ENCODE measurements at places on chromosomes 4 and X.
A peak's percentile ranks its signal among the peaks of the same experiment; 100 is the strongest.

- no peak for DNase-seq
Observed at GRCh38 chrX:153818571-153819383, 11.6 kb downstream of the PDZD4 start.

GRCh38 chrX:47593522-47593921 is 11.3 kb downstream of the TIMP1 start:
- no peak for DNase-seq

DNA sequence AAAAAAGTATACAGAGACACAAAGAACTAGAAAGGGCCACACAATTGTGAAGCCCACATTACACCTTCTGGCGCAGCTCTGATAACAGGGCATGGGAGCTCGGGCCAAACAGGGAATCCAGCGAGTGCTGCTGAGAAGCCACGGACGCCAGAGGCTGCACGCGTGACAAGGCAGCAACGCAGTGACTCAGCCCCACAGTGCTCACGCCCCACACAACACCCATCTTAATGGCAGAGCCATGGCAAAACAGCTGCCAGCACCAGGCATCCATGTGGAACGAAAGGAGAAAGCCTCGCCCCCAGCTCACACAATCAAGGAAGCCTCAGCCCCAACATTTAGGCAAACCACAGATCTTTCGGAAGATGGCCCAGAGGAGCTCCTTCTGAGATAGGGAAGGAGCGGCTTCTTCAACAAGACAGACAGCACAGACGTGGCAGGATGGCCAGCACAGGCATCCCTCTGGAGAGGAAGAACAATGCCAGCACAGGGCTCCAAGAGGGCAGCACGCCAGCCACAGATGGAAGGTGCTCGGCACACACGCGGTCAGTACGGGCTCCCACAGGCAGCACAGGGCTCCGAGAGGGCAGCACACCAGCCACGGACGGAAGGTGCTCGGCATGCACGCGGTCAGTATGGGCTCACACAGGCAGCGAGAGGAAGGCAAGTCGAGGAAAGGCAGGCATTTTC is 33.1 kb downstream of the GAK start:
- DNase-seq, result no peak

DNA sequence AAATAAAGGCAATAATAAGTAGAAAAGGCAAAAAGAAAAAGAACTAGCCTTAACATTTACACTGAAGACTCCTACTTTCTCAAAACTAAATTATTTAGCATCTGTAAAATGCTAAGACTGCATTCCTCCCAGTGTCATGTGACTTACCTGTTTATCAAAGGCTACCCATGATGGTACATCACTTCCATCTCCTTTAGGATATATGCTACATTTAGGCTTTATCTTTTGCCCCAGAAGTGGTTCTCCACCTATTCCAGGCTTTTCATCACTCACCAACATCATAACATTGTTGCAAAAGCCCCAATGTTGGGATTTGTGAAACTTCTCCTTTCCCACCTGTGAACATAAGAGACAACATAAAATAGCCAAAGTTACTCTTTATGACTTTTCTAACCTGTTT is 31.1 kb downstream of the EFHC2 start:
- no peak for DNase-seq

- DNase-seq, result no peak
Observed at GRCh38 chr4:168773388-168774195, 236.5 kb downstream of the CBR4 start.

DNA sequence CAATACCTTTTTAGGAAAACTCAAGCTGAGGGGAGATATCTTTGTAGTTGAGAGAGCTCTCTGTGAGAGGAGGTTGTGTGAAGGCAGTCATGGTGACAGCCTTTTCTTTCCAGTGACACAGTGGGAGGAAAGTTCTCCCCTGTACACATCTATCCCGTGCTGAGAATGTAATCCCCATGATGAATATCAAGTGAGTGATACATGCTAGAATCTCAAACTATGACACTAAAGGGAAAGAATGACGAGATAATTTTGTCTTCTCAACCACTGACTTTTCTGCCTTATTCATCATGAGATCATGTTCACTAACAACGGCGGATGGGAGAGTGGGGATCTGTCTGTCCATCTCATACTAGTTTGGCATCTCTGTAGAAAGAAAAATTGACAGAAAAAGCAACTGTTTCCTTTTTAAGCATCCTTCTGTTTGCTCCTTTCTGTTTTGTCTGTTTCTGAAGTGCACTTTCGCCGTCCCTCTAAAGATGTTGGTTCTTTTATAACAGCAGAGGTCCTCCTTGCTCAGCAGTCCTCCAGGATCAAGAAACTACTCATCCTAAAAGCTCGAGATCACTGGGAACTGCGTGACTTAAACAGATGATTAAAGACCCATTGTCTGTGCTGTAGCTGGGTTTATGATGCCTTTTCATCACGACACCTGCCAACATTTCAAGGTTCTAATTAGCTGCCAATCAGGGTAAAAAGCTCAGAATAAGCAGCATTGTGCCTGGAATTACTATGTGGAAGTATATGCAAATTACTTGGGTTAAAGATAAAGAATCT is 137.6 kb downstream of the DCK start:
- DNase-seq, result no peak

- no peak for DNase-seq
Observed at GRCh38 chr4:48041535-48042137, 25.1 kb downstream of the NIPAL1 start.

DNA sequence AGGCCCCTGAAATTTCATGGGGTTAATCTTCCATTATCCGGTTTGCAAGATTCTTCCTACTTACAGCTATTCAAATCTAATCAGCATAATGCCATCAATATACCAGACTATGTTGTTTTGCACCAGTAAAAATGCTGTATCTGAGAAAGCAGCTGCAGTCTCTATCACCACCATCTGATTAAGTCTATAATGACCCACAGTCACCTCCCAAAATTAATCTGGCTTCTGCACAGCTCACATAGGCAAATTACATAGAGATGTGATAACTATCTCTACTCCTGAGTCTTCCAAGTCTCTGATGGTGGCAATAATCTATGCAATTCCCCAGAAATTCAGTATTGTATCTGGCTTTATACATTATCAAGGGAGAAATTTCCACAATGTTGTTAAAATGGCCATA is 113.2 kb downstream of the STPG2 start:
- no peak for DNase-seq

- DNase-seq, result peak; percentile 3
Observed at GRCh38 chrX:77415161-77415560, 32.0 kb upstream of the FGF16 start.

All from NAMALWA (cell line).